Activated CD4-positive, alpha-beta memory T cell treated with anti-CD3 and anti-CD28 coated beads, Interleukin-2, amount 10 ng/mL, durations not matched to agents 7 days and 5 days (primary cell): ENCODE measurements at places on chromosomes 11 and 22. TPM values are rescaled to one million over a fixed set of nuclear protein-coding genes. Genes with fewer than 3 reads are reported as not detected.

GRCh38 chr11:1746511-1746931, 3.9 kb downstream of the IFITM10 start:
- DNase-seq: no peak
- no peaks in the 10 kb centered on the region for H3K36me3 ChIP-seq
- peaks cover 5% of the 10 kb centered on the region for H3K4me1 ChIP-seq
- H3K27me3 ChIP-seq: peaks cover 17% of the 10 kb centered on the region
- H3K27ac ChIP-seq: no peak overlapping the region
- no peak overlapping the region for H3K4me3 ChIP-seq

DNA sequence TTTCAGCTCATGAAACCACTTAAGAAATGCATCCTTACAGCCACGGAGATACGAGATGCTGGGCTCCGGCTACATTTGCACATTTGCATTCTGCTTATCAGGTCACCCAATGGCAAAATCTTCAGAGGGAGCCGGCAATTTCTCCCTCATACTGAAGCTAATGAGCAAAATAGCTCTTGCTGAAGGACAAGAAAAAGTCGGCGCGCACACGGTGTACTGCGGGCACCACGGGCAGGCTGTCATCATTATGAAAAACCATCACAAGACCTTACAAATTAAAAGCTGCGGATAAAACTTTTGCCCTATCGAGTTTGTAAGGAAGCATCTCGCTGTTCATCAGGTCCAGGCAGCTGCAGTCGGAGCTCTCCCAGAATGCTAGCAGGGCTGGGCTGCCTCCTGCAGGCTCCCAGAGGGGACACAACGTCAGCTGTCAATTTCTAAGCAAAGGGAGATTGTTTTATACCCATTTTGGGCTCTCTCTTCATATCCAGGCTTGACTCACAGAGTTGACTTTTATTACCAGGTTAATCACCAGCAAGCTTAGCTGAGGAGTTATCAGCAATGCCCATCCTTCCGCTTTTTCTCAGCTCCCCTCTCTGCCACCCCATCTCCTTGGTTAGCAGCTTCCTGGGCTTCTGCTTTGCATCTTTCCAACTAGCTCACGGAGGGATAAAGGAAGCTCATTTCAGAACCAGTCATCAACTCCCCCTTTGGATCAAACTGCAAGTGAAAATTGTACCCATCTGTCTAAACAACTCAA, 375.1 kb downstream of the OPCML start:
- no peak for DNase-seq
- H3K27me3 ChIP-seq: no peaks in the 10 kb centered on the region
- no peak overlapping the region for H3K27ac ChIP-seq
- H3K4me3 ChIP-seq: no peak overlapping the region

Gene OR5P2
- not detected for total RNA-seq

Gene NAALADL1
- total RNA-seq: 16.8 TPM

Gene STK33
- total RNA-seq: 0.18 TPM

GRCh38 chr22:40203572-40203971, 25.8 kb downstream of the TNRC6B start:
- H3K4me3 ChIP-seq: no peak overlapping the region
- DNase-seq: peak; percentile 42
- peaks cover 12% of the 10 kb centered on the region for H3K36me3 ChIP-seq
- peak overlapping the region; percentile 47 for H3K27ac ChIP-seq
- no peaks in the 10 kb centered on the region for H3K27me3 ChIP-seq
- peaks cover 45% of the 10 kb centered on the region for H3K4me1 ChIP-seq

GRCh38 chr11:93291898-93292297, 38.6 kb upstream of the DEUP1 start:
- H3K4me3 ChIP-seq: no peak overlapping the region
- H3K36me3 ChIP-seq: no peaks in the 10 kb centered on the region

GRCh38 chr11:78379039-78379670, 38.5 kb downstream of the GAB2 start:
- DNase-seq: no peak
- H3K27me3 ChIP-seq: no peaks in the 10 kb centered on the region

Gene C1QTNF4
- 0.68 TPM for total RNA-seq

DNA sequence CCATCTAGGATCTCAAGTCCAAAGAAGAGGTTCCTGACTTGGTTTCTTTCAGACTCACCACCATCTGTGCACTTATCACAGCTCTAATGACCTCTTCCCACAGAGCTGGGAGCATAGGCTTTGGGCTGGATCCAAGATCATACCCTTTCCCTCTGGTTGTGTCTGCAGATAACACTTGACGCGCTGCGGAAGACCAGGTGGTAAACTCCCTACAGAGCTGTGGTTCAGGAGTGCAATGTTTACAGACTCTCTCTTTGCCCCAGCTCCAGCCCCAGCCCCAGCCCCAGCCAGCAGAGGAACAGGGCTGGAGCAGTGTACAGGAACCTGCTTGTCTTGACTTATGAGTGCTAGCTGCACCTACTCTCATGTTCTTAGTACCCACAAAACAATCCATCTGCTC, 274.4 kb upstream of the SYN3 start:
- no peak overlapping the region for H3K4me3 ChIP-seq
- DNase-seq: no peak
- H3K27me3 ChIP-seq: no peaks in the 10 kb centered on the region
- H3K27ac ChIP-seq: no peak overlapping the region

DNA sequence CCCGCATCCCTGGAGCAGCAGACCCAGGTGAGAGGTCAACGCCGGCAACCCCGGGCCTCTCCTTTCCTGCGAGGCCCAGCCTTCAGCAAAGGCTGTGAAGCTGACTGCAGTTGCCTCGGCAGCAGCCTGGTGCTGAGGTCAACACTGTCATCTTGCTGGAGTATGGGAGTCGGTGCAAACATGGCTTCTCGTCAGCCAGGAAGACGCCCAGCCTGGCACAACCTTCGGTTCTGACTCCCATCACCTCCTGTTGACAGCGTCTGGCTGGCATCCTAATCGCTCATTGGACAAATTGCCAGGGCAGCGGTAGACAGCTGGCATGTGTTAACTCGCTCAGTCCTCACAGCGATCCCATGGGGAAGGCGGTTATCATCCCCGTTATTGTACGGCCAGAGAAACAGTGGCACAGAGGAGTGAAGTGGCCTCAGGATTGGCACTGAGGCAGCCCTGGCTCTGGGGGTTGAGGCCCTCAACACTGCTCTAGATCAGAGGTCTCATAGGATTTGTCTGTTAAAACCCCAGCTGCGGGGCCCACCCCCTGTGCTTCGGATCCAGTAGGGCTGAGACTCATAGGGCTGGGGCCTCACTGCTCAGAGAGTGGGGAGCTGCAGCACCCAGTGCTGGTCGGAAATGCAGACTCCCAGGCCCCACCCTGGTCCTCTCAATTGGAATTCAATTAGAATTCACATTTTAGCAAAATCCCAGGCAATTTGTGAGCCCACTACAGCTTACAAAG, 39.3 kb upstream of the TP53I11 start:
- H3K4me1 ChIP-seq: peaks cover 3% of the 10 kb centered on the region
- H3K4me3 ChIP-seq: no peak overlapping the region
- no peak overlapping the region for H3K27ac ChIP-seq

Gene BEST1
- total RNA-seq: 0.30 TPM

- H3K27ac ChIP-seq: no peak overlapping the region
- H3K4me1 ChIP-seq: peaks cover 6% of the 10 kb centered on the region
- no peaks in the 10 kb centered on the region for H3K36me3 ChIP-seq
These were observed 41.6 kb downstream of the BUD13 start for GRCh38 chr11:116731097-116731761.

GRCh38 chr11:34407121-34407813, 31.5 kb upstream of the CAT start:
- H3K36me3 ChIP-seq: no peaks in the 10 kb centered on the region
- no peak overlapping the region for H3K27ac ChIP-seq
- DNase-seq: no peak
- peaks cover 43% of the 10 kb centered on the region for H3K27me3 ChIP-seq
- H3K4me1 ChIP-seq: peaks cover 17% of the 10 kb centered on the region

Gene P4HA3
- total RNA-seq: not detected
